ENCODE measurements at places on chromosomes 13 and 19. TPM values are rescaled to one million over a fixed set of nuclear protein-coding genes. Genes with fewer than 3 reads are reported as not detected.
A peak's percentile ranks its signal among the peaks of the same experiment; 100 is the strongest.

Gene CCDC194
- not detected for total RNA-seq

Gene ANGPTL8
- not detected for total RNA-seq

Gene FGF21
- total RNA-seq, result not detected

GRCh38 chr13:112117258-112117954 is 50.5 kb downstream of the SOX1 start:
- DNase-seq, result no peak

GRCh38 chr13:99307247-99307646 is at the start of gene GPR183:
Gene GPR183 (minus strand): TSS chr13:99307399. CDS start chr13:99296145, 11,254 bp downstream.
- peak; percentile 64 for DNase-seq

Gene ERICH6B
- total RNA-seq, result not detected

Gene MBD3L3
- total RNA-seq, result not detected

DNA sequence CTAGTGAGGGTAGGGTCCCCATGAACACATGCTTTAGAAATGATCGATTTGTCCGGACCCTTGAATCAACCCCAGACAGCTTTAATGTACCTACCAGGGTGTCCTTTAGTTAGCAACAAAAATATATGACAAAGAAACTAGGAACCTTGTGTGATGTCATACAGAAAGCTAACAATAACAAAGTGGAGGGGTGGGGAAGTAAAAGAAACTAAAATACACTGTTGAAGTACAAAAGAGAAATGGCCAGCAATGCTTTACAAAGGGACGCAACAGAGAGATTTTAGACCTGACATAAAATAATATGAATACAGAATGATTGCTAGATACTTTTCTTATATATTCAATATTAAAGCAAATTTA is 40.0 kb downstream of the DZIP1 start:
- DNase-seq, result peak; percentile 38

DNA sequence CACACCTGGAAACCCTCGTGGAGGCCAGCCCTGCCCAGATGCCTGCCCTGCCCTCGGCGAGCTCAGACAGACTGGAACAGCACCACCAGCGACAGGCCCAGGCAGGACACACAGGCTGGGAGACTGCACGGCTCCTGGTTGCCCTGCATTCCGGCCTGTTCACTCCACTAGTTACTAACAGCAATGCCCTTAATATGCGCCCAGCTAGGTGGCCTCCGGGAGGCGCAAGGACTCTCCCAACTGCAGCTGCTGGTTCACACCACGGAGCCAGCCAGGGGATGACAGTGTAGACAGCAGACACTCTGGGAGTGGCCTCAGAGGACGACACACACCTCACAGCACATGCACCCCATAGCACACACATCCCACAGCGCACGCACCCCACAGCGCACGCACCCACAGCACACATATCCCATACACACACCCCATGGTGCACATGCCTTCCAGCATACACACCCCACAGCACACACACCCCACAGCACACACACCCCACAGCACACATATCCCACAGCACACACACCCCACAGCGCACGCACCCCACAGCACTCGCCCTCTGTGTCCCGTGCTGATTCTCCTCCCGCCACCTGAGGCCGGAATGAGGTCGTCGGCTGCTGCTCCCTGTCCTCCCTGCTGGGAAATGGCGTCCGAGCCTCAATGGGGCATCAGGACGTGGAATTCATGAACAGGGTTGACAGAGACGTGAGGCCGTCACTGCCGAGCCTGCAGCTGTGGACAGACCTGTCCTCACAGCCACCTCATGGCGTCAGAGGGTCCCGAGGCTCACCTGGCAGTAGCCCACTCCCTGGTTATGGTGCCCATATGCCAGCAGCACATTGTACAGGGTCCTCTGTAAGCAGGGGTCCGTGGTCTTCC is 13.6 kb downstream of the GRTP1 start:
- DNase-seq, result no peak

DNA sequence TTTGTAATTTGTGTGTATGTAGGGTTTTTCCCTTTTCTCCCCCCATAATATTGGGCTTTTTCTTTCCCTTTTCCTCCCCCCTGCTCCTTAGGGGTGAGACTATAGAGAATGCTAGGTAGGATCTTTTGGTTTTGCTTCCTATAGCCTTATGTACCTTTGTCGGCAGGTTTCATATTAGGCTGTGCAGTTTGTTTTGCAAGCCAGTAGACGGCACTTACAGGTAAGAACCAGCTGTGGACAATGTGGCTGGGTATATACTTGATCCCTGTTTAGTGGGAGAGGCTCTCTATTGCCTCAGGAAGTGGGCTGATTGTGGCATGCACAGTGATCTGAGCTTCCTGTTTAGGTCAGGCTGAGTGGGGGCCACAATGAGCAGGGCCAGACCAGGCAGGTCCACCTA is 359.2 kb upstream of the OBI1 start:
- DNase-seq, result no peak

Gene TMEM255B
- total RNA-seq, result 45.1 TPM

DNA sequence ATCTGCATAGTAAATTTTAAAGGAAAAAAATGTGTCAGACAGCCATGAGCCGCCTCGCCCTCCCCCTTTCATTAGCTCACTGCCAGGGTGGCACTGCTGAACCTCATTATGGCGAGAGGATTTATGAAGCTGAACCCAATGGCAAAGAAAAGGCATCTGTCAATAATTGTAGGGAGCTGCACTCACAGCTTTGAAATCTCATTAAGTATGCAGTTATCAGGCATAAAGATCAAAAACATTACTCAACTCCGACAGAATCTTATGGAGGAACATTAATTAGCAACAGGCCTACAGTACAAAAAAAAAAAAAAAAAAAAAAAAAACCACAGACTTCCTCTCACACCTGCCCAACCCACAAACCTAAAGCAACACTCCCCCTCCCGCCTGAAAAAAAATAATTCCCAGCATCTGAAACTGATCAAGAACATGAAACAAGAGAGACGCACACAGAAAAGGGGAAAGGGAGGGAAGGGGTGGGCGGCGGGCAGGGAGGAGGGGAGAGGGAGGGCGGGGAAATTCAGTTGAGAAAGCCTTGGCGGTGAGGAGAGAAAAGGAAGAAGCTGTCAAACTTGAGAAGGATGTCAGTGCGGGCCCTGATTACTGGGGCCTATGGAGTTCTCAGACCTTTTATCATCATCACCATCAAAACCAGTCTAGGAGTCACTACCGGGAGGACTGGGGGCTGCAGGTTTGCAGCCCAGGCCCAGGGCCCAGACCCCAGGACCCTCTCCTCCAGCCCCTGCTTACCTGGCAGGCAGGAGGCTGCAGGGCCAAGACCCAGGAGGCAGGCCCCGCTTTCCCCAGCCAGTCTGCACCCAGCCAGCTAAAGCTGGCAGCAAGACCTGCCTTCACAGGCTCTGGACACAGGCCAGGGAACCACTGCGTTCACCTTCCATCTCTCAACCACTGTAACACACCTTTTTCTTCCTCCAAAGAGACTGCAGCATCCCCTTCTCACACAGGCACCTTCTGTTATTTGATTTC is 8.9 kb downstream of the TSHZ3 start:
- no peak for DNase-seq

Gene PLPPR3
- not detected for total RNA-seq

GRCh38 chr19:29667901-29668341 is 2.7 kb downstream of the PLEKHF1 start:
- no peak for DNase-seq

GRCh38 chr13:101202590-101202989 is 213.7 kb downstream of the NALCN start:
- DNase-seq, result no peak

GRCh38 chr13:82506805-82507414 is 1375.4 kb downstream of the SLITRK1 start:
- no peak for DNase-seq

Gene MEIS3
- total RNA-seq, result 0.37 TPM

Gene CLEC4M
- total RNA-seq, result 25.2 TPM

DNA sequence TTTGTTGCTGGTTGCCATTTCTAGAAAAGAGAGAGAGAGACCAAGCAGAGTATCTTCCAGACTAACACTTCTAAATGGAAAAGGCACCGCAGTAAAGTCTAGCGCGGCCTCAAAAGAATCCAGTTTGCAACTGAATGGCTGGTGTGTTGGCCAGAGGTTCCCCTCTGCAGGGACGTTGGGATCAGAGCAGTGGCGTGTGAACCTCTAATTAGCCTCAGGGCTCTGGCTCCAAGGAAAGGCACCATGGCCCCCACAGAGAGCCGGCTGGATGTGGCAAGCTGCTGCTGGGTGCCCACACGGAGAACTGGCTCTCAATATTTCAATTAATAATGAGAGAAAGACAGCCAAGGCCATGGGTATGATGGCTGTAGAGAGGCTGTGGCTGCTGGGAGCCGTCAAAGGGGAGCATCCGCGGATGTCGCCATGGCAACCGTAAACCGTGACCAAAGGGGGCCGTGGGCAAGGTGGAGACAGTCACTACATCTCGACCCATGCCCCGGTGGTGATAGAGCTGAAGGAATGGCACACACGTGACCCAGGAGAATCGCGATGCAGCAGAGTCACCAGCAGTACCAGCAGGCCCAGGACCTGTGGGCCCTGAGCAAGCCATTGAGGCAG is 9.5 kb downstream of the VSTM2B start:
- DNase-seq, result no peak

DNA sequence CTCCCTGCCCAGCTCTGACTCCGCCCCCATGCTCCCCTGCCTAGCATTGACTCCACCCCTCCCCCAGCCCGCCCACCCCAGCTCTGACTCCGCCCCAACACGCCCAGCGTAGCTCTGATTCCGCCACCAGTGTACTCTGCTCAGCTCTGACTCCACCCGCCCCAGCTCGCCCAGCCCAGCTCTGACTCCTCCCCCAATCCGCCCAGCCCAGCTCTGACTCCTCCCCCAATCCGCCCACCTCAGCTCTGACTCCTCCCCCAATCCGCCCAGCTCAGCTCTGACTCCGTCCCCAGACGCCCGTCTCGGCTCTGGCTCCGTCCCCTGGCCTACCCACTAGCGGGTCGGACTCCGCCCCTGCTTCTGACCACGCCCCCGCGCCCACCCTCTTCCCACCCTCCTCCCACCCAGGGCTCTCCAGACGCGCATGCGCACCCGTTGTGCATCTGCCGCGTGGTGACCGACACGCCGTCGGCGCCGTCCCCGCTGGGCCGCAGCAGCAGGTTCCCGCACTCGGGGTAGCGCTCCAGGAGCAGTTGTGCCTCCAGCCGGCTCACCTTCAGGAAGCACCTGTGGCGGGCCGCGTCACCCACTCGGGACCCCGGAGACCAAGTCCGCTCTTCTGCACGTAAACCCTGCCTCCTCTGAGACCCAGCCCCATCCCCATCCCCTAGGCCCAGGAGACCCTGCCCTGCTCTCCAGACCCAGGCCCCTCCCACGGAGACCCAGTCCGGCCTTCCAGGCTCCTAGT is 10.2 kb downstream of the STAP2 start:
- DNase-seq, result peak; percentile 89

DNA sequence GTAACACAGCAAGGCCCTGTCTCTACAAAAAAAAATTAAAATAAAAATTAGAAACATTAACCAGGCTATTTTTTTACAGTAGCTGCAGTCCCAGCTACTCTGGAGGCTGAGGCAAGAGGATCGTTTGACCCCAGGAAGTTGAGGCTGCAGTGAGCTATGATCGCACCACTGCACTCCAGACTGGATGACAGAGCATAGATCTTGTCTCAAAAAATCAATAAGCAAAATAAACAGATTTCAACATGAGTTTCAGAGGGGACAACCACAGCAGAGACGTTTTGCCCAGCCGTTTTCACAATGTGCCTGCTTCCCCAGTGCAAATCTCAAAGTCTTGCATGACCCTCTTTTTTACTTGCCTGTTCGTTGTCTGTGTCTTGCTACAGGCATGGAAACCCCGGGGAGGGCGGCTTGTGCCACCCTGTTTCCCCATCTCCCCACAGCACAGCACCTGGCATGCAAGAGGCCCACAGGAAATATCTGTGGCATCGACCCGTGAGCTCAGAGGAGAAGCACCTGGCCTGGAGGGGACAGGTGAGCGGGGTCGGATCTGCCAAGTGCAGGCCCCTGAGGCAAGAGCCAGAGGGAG is 222.0 kb upstream of the ZNF507 start:
- no peak for DNase-seq

- DNase-seq, result peak; percentile 93
Observed at GRCh38 chr19:45038931-45039893, at the start of gene CLASRP. Gene CLASRP (plus strand): TSS chr19:45039045. CDS start chr19:45040213, 1,168 bp downstream.

Gene GPR4
- total RNA-seq, result 3.2 TPM

GRCh38 chr19:6518145-6518911 is 12.5 kb upstream of the TNFSF9 start:
- peak; percentile 28 for DNase-seq

GRCh38 chr19:35901854-35902661 is at the start of gene HCST:
Gene HCST (plus strand): TSS chr19:35902529. CDS start chr19:35902594, 65 bp downstream.
- DNase-seq, result no peak

Gene ZNF625
- total RNA-seq, result 11.5 TPM

DNA sequence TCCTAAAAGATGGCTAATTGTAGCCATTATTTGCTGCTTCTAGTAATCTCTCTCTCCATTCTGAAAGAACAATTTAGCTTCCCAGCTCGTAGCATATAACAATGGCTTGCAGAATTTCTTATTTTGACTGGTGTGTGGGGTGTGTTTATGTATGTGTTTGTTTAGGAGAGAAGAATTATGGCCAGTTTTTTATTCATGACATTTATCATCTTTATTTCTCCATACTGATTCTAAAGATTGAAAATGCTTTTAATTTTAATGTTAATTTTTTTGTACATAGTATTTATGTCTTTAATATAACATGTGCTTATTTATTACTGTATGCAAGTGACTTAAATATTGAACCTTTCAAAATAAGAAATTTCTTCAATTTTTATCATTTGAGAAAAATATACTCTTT is 115.8 kb upstream of the TMTC4 start:
- DNase-seq, result no peak

Gene NMRK2
- total RNA-seq, result not detected

- DNase-seq, result no peak
Observed at GRCh38 chr19:49356382-49356781, 5.8 kb downstream of the TEAD2 start.

Gene CD37
- total RNA-seq, result not detected

DNA sequence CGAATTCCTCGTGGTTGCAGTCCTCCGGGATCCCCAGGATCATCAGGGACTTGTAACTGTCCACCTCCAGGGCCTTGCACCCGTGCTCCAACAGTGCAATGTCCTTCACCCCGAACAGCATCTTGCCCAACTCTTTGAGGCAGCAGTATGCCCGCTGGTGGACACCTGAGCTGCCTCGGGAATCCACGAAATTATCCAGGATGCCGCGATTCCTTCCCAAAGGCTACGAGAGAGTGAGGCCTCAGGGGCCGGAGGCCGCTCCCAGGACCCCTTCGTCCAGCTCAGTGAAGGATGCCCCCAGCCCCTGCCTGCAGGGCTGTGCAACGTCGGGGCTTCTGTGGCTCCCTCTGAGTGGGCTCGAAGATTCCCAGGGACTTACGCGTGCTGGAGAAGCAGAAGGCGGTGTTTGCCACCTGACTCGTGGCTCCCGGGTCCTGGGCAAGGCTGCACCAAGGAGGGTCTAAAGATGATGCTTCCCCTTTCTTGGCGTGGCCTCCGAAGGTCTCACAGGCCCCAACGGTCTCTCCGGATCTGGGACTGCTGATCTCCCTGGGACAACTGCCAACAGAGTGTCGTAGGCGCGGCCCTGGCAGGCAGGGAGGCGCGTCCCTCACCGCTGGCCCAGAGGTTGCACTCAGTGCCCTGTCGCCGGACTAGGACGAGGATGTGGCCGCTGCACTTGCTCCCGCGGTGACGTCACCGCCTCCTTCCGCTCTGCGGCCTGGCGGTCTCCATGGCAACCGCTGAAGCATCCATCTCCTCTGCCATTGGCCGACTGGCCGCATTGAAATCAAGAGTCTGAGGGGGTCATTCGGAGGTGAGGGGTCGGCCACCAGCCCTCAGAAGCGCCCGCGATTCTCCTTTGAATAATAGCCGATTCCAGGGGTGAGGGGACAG is at the start of gene PNMA8C:
PNMA8C (minus strand) TSS at position 698 of the 897 bp plus-strand sequence; CDS start at position 121, 577 bp downstream.
- peak; percentile 59 for DNase-seq
